ENCODE measurements at places on chromosomes 2 and 18. TPM values are rescaled to one million over a fixed set of nuclear protein-coding genes. Genes with fewer than 3 reads are reported as not detected.

The ANKRD30BL gene
- not detected for total RNA-seq

The CHPF gene
- 31.7 TPM for total RNA-seq

The TMEM169 gene
- 0.59 TPM for total RNA-seq

The SEMA4F gene
- 12.0 TPM for total RNA-seq

The EML6 gene
- 1.5 TPM for total RNA-seq
